ENCODE measurements at places on chromosomes 2 and 18. TPM values are rescaled to one million over a fixed set of nuclear protein-coding genes. Genes with fewer than 3 reads are reported as not detected.

DNA sequence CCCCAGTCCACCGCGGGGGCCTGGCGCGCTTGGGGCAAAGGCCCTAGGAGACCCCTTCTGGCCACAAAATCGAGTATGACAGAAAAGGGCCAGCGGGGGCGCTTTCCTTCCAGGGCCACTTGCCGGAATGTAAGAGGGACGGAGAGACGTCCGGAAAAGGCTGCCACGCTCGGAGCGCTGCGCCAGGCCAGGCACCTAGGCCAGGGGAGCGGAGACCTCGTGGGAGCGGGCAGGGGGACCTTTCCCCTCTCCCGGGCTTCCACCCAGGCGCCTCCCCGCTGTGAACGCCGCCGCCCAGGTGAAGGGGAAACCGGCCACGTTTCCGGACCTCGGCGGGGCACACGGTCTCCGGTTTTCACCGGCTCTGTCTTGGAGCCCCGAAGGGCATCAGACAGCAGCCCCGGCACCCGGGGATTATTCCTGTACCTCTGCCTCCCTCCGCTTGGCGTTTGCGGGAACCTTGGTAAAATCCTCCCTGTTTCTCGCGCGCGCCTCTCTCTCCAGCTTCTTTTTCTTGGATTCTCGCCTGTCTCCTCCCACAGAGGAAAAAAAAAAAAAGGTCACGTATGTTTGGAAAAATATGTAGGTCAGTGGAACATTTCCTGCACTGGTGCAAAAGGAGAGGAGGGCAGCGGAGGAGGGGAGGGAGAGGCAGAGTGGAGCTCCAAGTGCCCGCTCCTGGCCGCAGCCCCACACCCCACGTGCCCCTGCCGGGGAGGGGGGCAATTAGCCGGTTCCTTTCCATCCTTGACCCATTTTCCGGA, 1.2 kb upstream of the NPAS2 start:
- H3K4me1 ChIP-seq: peaks cover 2% of the 10 kb centered on the region
- H3K4me3 ChIP-seq: peak overlapping the region; percentile 70
- peak overlapping the region; percentile 33 for H3K27ac ChIP-seq
- H3K36me3 ChIP-seq: no peaks in the 10 kb centered on the region
- DNase-seq: peak; percentile 72

DNA sequence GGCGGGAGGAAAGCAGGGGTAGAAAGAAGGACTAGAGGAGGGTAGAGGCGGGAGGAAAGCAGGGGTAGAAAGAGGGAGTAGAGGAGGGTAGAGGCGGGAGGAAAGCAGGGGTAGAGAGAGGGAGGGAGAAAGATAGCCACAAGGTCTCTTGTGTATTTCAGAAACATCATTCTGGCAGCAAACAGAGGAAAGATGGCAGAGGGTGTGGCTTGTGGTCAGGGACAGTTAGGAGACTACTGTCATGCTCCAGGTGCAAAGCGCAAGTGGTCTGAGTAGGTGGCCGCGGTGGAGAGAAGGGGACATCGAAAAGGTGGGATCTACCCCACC, 82.4 kb upstream of the TAF1B start:
- peaks cover 17% of the 10 kb centered on the region for H3K27me3 ChIP-seq
- no peak overlapping the region for H3K4me3 ChIP-seq
- no peaks in the 10 kb centered on the region for H3K36me3 ChIP-seq
- peaks cover 5% of the 10 kb centered on the region for H3K4me1 ChIP-seq

DNA sequence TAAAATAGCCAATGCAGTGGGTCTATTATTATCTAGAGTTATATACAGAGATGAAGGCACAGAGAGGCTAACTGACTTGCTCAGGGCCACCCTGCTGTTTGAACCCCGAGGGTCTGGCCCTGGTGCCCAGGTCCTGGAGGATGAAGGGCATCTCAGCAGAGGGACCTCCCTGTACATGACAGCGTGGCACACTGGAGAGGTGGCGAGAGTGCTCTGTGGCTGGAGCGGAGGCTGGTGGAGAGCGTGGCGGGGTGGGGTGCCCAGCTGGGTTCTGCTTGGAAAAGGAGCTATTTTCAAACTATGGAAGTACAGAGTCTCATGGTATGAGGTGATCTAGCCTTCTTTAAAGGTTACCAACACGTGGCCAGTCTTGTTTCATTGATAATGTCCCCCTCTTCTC, 35.8 kb downstream of the GREB1 start:
- H3K27me3 ChIP-seq: peaks cover 17% of the 10 kb centered on the region
- H3K4me1 ChIP-seq: peaks cover 7% of the 10 kb centered on the region
- DNase-seq: no peak
- no peak overlapping the region for H3K4me3 ChIP-seq

GRCh38 chr2:32210767-32211408, 45.2 kb downstream of the SLC30A6 start:
- H3K27me3 ChIP-seq: no peaks in the 10 kb centered on the region
- H3K27ac ChIP-seq: no peak overlapping the region
- no peak for DNase-seq
- no peak overlapping the region for H3K4me3 ChIP-seq

CHRND gene
- total RNA-seq: not detected
